ENCODE measurements at places on chromosomes 2 and 18.

DNA sequence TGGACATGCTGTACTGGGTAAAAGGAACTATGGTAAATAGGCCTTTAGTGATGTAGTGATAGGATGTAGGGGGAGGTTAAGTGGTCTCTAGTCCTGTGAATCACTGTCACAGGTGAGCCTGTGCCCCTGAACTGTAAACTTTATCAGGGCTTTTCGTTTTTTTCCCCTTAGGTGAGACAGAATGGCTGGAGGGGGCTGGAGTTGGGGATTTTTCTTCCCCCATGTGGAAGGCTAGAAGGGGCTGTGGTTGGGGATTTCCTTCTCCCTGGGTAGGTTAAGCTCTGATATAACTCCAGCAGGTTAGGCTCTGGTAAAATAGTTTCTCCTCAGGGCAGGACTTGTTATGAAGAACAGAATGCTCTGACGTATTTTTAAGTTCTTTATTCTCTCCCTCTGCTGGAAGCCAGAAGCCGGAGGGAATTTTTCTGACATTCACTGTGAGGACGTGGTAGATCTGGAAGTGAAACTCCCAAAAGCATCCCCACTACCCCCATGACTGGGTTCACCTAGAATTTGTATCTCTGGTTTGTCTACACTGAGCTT lies 28.5 kb downstream of the PIKFYVE start:
- DNase-seq, result no peak

GRCh38 chr18:57054891-57055290 lies 92.0 kb upstream of the BOD1L2 start:
- no peak for DNase-seq

DNA sequence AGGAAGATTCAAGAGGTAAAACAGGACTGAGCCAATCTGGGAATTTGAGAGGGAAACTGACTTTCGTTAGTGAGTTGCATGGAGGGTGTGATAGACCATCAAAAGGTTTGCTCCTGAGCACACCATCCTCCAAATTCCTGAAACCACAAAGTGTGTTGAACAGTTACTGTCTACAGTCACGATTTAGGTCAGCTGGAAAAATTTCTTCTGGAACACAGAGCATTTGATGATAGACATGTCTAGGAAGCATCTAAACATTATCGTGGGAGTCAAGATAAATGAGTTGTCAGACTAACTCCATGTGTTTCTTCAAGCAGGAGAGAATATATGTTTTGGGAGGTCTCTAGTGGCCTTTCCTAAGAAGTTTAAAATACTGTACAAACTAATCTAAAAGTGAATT lies 449.4 kb upstream of the SLC14A2 start:
- no peak for DNase-seq

- no peak for DNase-seq
Measured at GRCh38 chr2:132037527-132038178, 124.1 kb downstream of the ANKRD30BL start.

GRCh38 chr2:74551942-74552913 lies 1.5 kb downstream of the LOXL3 start:
- DNase-seq, result no peak

DNA sequence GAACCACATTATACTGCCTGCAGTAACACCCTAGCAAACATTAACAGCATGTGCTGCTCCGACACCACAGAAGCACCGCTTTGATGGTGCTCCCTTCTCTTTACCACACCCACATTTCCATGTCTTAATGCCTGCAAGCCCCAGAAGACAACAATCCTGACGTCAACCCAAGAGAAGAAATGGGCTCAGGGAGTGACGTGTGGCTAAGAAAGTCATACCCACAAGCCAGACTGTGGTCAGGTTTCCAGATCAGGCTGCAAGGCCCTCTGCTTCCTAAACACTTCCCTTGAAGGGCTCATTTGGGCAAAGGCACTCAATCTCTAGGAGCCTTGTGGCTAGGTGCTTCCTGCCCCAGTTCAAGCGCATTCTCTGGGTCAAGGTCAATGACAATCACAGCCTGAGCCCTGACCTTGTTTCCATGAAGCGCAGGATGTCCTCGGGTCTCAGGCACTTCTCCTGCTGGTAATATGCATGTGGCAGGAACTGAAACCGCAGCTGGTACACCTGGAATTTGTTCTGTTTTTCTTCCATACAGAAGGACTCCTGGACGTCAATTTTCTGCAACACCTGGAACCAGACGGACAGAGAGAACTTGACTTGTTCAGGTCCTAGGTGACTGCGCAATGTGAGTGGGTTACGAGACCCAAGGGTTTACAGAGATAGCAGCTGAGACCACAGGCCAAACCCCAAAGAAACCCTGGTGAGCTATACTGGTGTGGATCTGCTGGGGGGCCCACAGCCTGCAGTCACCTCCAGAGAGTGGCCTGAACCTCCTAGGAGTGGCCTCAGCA lies 67.2 kb downstream of the POLR1A start:
- no peak for DNase-seq

GRCh38 chr2:117127680-117128079 lies 686.8 kb upstream of the DDX18 start:
- DNase-seq, result no peak

GRCh38 chr18:54150226-54150625 lies 74.2 kb downstream of the MBD2 start:
- no peak for DNase-seq

DNA sequence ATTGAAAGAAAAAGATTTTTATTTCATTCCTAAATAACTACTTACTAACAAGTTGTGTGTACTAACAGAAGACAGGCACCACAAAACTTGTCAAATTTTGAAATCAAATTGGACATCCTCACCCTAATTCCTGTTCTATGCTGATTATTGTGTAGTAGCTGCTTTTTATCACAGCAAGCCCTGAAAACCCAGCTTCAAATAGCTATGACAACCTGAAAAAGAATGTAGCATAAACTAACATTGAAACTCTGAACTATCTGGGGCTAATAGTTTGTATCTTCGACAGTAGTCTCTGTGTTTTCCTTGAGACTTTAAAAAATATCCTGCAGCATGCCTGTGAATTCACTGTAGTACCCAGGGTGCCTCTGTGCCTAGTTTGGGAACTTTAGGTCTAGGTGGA lies 122.6 kb downstream of the WDPCP start:
- no peak for DNase-seq

GRCh38 chr2:9519250-9519649 lies 36.4 kb downstream of the ADAM17 start:
- DNase-seq, result no peak

DNA sequence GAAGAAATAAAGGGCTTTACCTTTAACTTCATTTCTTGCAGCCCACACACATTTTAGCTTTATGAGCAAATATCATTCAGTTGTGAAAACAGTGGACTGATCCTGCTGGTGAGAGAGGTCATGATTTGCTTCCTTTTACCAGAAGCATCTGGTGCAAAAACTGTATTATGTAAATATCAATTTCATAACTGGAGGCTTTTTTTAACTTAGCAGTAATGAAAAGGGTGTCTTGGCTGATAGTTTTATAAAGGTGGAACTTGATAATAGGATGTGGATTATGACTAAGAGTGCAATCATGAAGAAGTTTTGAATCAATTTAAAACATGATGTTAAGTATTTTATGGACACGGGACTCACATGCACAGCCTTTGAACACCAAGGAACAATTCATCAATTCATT lies 304.4 kb downstream of the GULP1 start:
- no peak for DNase-seq

- no peak for DNase-seq
Measured at GRCh38 chr2:174716785-174717184, 47.5 kb downstream of the CHRNA1 start.

- peak; percentile 26 for DNase-seq
Measured at GRCh38 chr2:53515435-53516332, 251.9 kb upstream of the CHAC2 start.

DNA sequence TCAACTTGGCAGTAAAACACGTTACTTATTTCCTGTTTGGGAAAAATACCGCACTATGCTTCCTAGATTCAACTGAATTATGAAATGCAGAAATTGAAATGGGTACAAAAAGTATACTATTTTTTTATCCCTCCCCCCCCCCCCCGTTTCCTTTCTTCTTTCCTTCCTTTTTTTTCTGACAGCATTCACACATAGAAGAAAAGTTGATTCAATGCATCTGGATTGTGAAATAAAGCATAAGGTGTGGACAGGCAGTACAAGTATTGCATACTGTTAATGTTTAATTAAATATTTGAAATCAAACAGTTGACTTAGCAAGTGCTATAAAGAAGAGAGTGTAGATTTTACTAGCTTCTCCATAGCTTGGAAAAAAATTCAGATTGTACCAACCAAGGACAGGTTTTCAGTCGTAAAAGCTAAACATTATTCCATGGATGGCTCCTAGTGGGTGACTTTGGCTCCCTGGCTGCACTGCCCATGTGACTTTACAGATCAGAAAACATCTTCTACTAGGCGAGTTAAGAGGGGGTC lies 21.6 kb upstream of the AGFG1 start:
- DNase-seq, result no peak

- peak; percentile 13 for DNase-seq
Measured at GRCh38 chr2:168348076-168348475, 100.7 kb upstream of the STK39 start.

DNA sequence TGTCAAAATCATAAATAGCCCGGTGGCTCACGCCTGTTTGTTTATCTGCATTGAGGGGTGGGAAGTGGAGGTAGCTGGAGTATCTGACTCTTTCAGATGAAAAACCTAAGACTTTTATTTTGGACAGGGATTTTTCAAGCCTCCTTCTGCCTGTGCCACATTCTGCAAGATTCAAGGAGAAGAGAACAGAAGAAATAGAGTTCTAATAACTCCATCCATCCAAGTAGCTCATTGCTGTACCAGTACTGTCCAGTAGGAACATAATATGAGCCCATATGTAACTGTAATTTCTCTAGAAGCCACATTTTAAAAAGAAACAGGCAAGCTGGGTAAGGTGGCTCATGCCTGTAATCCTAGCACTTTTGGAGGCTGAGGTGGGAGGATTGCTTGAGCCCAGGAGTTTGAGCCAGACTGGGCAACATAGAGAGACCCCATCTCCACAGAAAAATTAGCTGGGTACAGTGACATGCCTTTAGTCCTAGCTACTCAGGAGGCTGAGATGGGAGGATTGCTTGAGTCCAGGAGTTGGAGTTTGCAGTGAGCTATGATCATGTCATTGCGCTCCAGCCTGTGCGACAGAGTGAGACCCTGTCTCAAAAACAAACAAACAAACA lies 35.4 kb upstream of the NT5DC4 start:
- DNase-seq, result no peak
